ENCODE measurements at places on chromosomes 1 and 21.

DNA sequence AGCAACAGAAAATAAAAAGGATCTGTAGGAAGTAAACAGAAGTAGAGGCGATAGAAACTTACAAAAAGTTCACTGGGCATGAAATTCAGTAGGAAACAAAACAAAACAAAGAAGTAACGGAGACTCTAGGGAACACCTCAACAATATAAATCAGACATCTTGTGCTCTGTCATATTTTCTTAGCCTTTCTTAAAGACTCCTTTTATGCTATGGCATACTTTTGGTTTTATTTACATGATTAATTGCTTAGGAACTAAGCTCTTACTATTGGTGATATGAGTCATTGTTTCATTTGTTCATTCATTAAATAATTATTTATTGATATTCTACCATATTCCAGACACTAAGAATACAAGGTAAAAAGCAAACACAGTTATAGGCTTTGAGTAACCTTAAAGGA lies 126.6 kb downstream of the KCNT2 start:
- DNase-seq: no peak

GRCh38 chr1:176893625-176894352 lies 270.7 kb downstream of the ASTN1 start:
- no peak for DNase-seq

GRCh38 chr1:117585086-117585485 lies 20.8 kb upstream of the TENT5C start:
- DNase-seq: no peak

- DNase-seq: no peak
Observed at GRCh38 chr1:179753061-179753460, 10.0 kb downstream of the FAM163A start.

- no peak for DNase-seq
Observed at GRCh38 chr21:28100366-28100765, 892.3 kb downstream of the LTN1 start.

DNA sequence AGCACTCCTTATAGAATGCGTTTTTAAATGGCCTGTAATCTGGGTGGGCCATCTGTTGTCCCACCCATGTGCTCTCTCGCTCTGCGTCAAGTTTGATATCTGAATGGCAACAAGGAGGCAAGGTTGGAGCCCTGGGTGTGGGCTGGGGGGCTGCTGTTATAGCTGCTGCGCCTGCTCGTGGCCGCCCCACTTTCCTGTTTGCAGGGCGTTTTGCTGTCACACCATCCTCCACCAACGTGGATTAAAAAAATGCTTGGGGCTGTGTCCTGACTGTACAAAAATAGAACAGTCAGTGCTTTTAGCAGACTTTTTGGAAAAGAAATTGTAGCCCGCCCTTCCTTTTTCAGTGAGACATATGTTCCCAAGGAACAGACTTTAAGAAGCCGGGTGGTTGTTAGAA lies 25.4 kb downstream of the UMODL1 start:
- DNase-seq: no peak

DNA sequence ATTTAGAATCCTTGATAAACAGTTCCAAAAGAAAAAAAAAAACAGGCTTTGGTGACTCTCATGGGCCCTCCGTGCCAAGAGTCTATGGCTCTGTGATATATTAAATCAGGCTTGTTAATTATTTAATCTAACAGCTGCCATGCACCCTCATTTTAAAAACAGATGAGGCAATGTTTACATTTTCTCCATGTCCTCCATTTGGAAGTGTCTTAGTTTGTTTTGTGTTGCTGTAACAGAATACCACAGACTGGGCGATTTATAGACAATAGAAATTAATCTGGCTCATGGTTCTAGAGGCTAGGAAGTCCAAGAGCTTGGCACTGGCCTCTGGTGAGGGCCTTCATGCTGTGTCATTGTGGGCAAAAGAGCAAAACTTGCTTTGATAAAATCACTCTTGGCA lies 58.0 kb downstream of the B3GALT5 start:
- DNase-seq: no peak
